Effector CD4-positive, alpha-beta T cell (primary cell): ENCODE measurements at places on chromosomes 2 and 18.

DNA sequence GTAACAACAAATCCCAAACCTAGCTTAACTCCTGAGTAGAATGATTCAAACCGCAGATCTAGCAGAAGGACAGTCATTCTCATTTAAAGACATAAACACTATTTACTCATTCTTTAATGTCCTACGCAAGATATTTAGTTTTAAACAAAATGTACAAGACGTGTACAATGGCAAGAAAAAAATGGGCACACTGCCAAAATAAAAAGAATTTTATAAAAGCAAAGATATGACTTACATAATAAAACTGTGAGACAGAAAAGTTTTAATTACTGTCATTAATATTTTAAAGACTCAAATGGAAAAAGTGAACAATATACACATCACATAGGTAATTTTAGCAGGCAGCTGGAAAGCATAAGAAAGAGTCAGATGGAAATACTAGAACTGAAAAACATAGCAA is 157.8 kb downstream of the GALNT13 start:
- DNase-seq, result no peak

- no peak for DNase-seq
These were observed 205.4 kb upstream of the CDH2 start for GRCh38 chr18:28382215-28382879.

DNA sequence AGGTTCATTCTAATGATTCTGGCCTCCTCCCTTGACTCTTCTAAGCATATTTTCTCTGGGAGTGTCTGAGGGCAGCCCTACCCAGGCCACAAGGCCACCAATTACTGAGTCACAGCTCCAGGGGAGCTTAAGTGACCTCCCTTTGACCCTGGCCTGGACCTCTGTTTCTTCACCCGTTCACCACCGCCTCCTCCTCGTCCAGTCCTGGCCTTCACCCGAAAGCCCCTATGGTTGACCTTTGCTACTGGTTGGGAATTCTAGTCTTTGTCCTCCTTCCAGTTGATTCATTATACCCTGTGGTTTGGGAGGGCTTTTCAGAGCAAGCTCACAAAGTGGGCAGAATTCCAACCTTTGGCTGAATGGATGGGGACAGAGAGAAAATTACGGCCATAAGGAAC is 72.6 kb downstream of the NRP2 start:
- DNase-seq, result no peak

DNA sequence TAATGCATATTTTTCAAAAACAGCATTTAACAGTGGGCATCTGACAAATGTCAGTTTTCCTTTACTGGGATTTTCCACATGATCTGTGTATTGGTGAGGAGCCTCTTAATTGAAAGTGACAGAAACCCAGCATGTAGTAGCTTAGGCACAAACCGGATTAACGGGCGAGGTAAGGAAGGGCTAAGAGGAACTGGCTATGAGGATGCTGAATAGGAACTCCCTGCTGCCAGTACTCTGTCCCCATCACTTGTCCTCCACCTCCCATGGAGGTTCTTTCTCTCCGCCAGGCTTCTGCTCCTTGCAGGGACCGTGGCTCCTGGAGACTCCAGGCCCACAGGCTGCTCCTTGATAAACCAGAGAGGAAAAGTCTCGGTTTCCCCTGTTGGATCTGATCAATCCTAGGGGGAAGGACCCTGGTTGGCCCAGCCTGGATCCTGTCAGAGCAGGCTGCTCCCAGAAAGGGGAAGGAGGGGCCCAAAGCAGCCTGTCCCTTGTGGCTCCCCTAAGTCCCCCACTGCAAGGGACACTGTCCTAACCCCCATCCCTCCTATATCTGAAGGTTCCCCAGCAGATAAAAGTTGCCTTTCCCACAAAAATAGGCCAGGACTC is 10.3 kb downstream of the TEX44 start:
- DNase-seq, result no peak

GRCh38 chr2:146523196-146523595 is 1321.6 kb upstream of the ACVR2A start:
- no peak for DNase-seq

- DNase-seq, result peak; percentile 8
These were observed 78.8 kb upstream of the GAREM1 start for GRCh38 chr18:32549248-32550110.

DNA sequence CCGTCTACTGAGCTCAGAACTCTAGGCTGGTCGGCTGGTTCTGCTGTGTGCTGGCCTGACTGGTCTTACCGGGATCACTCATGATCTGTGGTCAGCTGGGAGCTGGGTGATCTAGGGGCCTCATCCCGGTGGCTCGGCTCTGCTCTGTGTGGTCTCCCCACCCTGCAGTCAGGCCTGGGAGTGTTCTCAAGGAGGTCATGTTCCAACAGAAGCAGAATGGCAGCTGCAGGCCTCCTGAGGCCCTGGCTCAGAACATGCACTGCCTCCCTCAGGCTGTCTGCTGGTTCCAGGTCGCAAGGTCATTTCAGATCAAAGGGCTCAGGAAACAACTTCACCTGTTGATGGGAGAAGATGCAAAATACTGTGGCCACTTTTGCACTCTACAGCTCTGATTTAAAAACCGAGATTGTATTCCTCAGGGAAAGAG is 81.1 kb upstream of the RFX8 start:
- no peak for DNase-seq

- DNase-seq, result no peak
These were observed 26.8 kb downstream of the SH3BP4 start for GRCh38 chr2:234978466-234979203.

DNA sequence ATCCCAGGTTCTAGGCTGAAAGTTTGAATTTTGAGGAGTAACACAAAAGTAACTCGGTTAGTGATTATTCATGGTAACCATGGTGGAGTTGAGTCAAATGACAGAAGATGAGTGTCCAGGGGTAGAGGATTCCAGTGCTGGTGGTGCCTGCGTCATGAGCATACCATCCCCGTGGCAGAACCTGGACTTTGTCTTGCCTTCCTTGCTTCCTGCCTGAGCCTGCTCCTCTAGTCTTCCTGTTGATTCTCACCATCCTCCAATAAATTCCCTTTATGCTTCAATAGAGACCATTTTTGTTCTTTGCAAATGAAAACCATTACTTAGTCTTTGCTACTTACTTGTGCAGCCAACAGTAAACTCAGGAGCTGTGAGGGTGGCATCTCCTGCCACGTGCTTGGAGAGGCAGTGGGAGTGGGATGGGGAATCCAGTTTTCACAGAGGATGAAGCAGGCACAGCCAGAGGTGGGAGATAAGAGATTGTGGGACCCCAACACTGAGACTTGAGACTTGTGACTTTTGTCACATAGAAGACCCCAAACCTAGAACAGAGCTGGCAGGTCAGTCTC is 4.1 kb upstream of the YES1 start:
- no peak for DNase-seq

DNA sequence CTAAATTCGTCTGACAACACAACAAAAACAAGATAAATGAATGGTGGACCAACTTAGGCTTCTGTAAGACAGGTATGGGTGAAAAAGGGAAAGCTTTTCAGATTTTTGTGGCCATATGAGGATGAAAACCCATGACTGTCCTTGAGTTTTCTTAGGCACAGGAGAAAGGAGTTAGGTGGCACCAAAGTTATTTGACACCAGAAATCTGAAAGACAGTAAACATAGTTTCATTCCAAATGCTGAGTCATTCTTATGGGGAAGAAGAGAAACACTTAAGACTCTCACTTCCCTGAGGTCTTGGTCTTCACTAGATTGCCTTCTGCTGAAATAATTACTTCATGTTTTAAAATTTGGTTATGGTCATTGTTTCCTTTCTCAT is 5.2 kb upstream of the GPD2 start:
- no peak for DNase-seq

GRCh38 chr2:109637749-109638570 is 23.8 kb downstream of the SOWAHC start:
- no peak for DNase-seq

GRCh38 chr18:62897153-62897552 is 181.8 kb downstream of the PHLPP1 start:
- no peak for DNase-seq

- peak; percentile 30 for DNase-seq
These were observed 662.6 kb upstream of the ACVR2A start for GRCh38 chr2:147182260-147182659.

DNA sequence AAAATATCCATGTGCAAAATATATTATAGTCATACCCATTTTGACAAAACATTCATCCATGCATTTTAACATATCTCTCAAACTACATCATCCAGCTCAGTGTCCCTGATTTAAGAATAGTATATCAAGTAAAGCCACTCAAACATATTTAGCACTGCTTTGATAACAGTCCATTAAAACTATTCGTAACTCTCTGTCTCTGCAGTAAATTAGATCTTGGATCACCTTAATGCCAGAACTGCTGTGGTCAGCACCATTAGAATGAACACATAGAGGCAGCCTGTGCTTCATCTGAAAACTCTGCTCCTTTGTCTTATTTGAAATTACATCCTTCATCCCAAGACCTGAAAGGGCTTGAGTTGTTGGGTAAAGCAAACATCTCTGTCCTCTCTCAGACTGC is 234.0 kb downstream of the MBD2 start:
- no peak for DNase-seq

DNA sequence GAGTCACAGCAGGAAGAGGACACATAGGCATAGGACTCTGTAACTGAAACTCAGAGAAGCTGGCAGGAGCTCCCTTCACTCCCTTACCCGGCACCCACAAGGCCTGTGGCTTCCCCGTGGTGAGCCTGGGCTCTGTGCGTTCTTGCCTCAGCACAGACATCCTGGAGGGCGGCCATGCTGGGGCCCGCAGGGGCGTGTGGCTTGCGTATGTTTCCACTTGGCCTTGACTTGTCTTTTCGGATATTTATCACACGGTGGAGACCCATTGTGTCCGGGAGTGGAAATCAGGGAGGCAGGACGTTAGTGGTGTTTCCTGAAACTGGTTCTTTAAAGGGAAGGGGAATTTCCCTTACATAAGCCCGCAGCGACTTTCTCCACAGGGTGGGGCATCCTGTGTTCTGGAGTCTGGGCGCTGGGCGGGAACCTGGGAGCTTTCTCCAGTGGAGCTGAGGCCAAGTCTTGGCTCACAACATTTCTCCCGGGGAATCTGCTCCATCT is 49.9 kb upstream of the EML6 start:
- DNase-seq, result no peak

DNA sequence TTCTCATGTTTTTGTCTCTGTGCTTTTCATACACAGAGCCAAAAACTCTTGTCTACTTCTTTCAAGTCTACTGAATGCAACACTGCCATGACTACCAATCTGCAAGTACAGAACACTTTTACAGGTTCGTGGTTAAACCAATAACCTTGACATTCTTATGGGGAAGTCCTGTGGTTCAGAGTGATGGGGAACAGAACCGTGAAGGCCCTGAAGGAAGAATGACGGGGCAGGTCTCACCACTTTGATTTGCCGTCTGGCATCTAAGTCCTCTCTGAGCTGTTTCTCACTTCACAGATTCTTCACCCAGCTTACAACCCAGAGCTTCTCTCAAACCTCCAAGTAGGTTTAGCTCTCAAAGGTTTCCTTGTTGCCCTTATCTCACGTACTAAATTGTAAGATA is 117.5 kb upstream of the SNTG2 start:
- DNase-seq, result no peak

- no peak for DNase-seq
These were observed 6.8 kb upstream of the LRRTM1 start for GRCh38 chr2:80311304-80311703.

- DNase-seq, result no peak
These were observed 5.2 kb upstream of the DNAJB2 start for GRCh38 chr2:219273937-219274336.

DNA sequence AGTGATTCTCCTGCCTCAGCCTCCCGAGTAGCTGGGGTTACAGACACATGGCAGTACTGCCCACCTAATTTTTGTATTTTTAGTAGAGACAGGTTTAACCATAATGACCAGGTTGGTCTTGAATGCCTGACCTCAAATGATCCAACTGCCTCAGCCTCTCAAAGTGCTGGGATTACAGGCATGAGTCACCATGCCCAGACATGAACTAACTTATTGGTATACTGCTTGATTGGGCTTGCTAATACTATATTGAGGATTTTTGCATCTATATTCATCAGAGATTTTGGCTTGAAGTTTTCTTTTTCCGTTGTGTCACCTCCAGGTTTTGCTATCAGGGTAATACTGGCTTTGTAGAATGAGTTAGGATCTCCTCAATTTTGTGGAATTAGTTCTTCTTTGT is 706.1 kb upstream of the HS6ST1 start:
- DNase-seq, result no peak
